ENCODE measurements at places on chromosomes 4 and X.

GRCh38 chr4:2267841-2268240, 5.9 kb upstream of the MXD4 start:
- no peak for DNase-seq

- no peak for DNase-seq
These were observed 32.8 kb downstream of the TRMT44 start for GRCh38 chr4:8473198-8473919.

DNA sequence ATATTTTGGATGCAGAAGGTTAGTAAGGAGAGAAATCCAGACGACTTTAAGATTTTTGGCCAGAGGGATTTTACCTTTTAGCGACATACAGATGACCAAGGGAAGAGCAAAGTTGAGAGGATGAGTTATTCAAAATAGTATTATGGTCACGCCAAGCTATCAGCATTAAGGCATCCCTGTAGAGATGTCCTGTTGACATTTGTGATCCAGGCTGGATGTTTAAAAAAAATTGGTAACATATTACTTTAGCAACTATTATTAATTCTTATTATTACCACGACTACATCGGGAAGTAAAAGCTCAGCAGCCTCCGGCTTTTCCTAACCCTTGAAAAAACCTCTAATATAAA, 562 bp upstream of the OSTC start:
- DNase-seq = no peak

DNA sequence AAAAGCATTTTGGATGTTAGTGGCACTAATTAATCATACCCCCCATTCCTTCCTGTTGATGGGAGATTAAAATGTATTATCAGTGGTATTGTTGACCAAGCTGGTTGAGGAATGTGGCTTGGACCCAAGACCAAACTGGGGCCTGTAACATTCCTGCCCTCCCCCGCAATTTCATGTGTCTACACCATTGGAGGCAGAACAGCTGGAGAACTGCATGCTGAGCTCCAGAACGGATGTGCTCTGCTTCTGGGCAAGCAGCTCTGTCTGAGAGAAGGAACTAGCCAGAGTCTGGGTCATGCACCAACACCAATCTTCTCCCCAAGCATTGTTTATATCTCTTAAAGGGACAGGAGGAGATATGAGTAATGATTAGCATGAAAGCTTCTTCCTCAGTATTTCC, 185.5 kb downstream of the CEP135 start:
- DNase-seq = no peak

DNA sequence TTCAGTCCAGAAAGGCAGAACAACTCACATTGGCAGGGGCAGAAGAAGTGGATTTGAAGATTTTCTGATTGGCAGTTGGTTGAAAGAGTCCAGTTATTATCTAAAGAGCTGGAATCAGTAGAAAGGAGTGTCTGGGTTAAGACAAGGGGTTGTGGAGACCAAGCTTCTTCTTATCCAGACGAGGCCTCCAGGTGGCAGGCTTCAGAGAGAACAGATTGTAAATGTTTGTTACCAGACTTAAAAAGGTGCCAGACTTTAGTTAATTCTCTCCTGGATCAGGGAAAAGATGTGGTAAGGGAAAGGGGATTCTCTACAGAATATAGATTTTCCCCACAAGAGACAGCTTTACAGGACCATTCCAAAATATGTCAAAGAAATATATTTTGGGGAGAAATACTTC, 36.7 kb upstream of the TLR3 start:
- DNase-seq = no peak

DNA sequence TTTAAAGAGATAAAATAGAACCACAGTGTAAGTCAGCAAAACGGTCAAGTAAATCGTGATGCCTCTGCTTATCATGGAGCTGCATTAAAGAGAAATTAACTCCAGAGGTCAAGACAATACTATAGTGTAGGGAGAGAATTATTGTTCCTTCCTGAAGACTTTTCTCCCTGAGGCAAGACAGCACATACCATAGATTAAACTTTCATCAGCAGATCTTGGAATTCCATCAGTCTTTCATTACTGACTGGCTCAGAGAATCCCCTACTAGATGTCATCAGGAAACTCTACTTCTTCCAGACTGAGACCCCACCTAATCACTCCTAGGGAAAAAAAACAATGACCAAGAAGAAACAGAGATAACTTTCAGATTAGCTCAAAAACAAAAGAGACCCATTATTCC, 131.3 kb downstream of the NSUN7 start:
- DNase-seq = no peak

- DNase-seq = peak; percentile 92
These were observed 25.8 kb upstream of the CHRNA9 start for GRCh38 chr4:40309250-40309774.

DNA sequence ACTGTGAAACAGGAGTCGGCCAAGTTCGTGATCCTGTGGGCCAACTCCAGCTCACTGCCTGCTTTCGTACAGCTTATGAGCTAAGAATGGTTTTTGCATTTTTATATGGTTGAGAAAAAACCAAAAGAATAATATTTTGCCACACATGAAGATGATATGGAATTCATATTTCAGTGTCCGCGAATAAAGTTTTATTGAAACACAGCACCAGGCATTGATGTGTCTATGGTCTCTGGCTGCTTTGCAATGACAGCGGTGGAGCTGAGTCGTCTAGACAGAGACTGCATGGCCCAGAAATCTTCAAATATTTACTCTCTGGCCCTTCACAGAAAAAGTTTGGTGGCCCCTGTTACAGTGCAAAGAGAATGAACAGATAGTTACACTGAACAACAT, 20.2 kb downstream of the CLCN4 start:
- no peak for DNase-seq

- peak; percentile 99 for DNase-seq
These were observed 21.8 kb upstream of the CSF2RA start for GRCh38 chrX:1246816-1247215.

GRCh38 chr4:1668488-1668840, 15.6 kb downstream of the FAM53A start:
- no peak for DNase-seq

DNA sequence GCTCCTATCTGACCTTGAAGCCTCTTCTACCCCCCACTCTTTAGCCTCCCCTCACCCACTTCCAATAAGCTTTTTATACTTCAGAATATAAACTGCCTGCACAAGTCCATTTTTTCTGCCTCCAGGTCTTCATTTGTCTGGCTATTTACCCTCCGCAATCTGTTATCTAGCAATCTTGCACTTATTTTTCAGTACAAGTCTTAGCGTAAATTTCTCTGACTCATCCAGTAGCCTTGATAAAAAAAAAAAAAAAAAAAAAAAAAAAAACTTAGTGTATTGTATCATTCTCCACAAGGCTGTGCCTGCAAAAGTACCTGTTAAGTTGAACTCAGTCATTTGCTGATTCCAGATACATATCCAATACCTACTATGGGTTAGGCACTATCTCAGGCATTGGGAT, 219.5 kb upstream of the DKK2 start:
- DNase-seq = no peak
